ENCODE measurements at places on chromosomes 4 and X.

DNA sequence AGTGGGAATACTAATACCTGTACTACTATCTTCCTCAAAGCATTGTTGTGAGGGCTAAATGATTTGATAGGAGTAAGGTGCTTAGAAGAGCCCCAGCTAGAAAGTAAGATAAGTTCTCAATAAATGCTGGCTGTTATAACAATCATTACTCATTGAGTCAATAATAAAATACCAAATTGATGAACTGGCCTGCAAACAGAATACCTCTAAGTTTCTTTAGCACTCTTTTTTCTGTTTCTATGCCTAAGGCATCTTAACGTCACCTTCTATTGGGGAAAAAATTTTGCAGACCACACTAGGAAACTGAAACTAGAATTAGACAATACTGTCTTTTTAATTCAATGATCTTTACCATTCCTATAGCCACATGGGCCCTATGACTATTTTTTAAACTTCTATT, 1.2 kb downstream of the CLTRN start:
- DNase-seq: no peak

DNA sequence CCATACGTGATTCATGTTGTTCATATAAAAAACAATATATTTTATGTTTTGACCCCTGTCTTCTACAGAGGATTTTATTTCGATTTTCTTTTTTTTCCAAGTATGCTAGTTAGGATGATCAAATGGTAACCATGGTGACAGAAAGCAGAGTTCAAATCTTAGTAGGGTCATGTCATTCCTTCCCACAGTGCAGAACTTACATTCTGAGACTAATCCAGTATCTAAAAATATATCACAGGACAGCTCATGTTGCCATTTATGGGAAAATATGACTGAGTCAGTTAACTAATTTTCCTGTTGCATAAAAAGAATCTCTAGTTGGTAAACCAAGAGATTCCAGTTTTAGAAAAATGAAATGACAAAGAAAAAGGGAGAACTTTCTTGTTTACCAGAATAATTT, 209.5 kb downstream of the PARM1 start:
- DNase-seq: no peak

- no peak for DNase-seq
Measured at GRCh38 chr4:124070688-124071484, 641.6 kb downstream of the ANKRD50 start.

DNA sequence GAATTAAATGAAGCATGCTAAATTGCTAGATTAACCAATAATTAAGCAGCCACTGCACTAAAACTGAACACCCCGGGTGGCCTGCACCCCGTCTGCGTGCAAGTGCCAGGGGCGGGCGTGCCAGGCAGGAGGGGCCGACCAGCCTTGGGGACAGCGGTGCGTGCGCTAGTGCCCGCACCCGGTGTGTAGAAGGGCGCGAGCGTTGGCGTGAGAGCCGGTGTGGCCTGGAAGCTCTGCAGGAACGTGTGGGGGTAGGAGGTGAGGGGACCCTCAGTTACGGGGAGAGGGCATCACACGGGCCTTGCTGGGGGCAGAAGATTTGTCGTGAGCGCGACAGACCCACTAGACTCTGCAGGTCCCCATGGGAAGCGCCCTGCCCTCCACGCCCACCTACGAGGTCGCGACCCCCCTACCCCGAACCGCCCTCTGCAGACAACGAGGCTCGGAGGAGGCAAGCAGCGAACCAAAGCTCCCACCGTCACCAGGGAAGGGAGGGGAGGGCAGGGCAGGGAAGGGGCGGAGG, 105.8 kb downstream of the FAM53A start:
- DNase-seq: no peak

DNA sequence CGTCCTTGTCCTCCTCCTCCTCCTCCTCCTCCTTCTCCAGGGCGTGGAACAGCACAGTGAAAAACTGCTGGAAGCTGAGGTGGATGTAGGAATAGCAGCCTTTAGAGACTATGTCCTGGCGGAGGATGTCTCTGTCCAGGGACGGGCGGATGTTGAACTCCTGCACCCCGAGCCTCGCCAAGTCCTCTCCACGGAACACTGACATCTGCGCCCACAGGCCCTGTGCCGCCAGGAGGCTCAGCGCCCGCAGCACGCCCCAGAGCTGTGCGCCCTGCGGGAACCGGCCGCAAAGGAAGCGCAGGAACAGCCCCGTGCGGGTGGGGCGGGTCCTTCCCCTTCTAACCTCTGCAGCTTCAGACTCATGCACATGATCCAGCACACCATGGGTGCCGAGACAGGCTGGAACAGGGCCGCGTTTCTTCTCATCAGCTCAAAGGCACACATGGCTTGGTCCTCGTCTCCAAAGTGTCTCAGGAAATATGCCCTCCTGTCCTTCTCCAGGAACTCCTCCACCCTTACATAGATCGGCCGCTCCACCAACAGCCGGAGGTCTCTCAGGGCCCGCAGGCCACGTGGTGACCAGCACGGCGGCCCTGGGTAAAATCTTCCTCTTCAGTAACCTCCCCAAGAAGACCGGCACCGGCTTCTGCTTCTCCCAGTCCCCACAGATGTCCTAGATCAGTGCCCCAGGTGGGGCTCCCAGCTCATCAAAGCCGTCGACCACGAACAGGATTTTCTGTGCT, 1.2 kb downstream of the NLRP2B start:
- no peak for DNase-seq

GRCh38 chr4:126051689-126052424, 737.1 kb downstream of the FAT4 start:
- DNase-seq: no peak

- DNase-seq: no peak
Measured at GRCh38 chr4:104625706-104626105, 131.0 kb upstream of the CXXC4 start.

- DNase-seq: no peak
Measured at GRCh38 chr4:129344058-129344457, 248.1 kb downstream of the C4orf33 start.

- DNase-seq: no peak
Measured at GRCh38 chr4:16579866-16580265, 318.6 kb downstream of the LDB2 start.

DNA sequence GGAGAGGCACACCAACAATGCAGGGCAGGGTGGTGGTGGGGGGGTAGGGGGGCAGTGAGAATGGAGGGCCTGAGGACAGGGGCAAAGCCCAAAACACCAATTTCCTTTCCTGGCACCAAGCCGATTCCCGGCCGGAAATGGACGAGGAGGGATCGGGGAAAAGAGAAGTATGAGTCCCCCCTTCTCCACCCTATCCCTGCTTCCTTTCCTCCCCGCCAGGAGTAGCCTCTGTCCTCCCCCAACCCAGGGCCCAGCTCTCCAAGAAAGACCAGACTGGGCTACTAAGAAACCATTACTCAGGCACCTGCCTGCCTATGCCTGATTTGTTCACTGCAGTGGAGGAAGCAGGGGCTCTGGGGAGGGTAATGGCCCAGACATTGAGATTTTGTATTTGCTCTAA, 402 bp downstream of the CCDC120 start:
- no peak for DNase-seq

DNA sequence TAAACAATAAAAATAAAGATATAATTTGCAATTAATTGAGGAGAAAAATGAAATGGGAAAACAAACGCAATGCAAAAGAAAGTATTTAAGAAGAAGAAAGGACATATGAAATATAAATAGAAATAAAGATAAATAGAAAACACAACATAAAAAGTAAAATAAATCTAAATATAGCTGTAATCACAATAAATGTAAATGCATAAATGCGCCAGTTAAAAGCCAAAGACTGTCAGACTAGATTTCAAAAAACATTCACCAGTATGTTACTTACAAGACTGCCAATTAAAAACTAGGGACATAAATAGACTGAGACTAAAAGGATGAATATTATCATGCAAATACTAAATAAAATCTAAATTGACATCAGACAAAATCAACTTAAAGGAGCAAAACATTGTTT, 102.4 kb downstream of the KDR start:
- no peak for DNase-seq

DNA sequence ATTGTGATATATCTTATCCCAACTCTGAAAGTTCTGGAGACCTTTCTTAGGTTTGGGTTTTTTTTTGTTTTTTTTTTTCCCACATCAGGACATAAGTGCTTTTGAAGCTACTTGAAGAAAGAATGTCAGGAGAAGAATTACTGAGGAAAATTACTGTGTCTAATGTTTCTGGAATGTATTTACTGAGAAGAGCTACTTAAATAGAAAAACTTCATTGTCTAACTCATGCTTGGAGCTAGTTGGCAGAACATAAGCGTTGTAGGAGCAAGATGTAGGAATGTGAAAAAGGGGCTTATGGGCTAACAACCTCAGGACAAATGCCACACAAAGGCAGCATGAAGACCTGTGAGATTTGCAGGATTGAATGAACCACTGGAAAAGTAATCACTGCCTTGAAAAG, 166.6 kb upstream of the GLRA2 start:
- DNase-seq: no peak

Measured in activated CD8-positive, alpha-beta memory T cell treated with anti-CD3 and anti-CD28 coated beads for 4 hours (primary cell).